Retinal pigment epithelial cell (primary cell): ENCODE measurements at places on chromosomes 6 and 20.

DNA sequence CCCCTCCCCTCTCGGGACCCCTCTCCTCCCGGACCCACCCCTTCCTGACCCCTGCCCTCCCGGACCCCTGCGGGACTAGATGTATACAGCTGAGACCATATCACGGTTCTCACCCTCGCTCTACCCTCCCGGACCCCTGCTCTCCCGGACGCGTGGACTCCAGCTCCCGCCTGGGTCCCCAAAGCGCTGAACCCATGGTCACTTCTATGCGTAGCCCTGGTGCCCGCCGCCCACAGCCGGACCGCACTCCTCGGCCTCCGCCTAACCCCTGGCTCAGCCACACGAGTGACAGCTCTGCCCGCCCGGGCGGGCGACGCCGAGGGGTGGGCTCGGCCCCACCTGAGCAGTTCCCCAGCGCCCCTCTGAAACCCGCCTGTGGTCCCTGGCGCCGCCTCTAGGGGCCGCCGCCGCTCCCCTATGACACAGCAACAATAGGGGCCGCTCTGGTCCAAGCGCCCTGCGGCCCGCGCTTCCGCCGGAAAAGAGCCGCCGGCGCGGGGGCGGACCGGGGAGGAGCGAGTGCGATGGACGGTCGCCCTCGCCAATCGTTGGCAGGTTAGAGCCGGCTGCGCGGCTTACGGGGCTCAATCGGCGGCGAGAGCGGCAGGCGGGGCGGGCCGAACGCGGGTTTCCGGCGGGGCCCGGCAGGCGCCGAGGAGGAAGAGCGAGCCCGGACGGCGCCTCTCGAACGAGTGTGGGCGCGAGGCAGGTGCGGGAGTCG is at the start of gene ADRM1:
Gene ADRM1 (plus strand): TSS at position 657 of the 721 bp plus-strand sequence. CDS start 572 bp downstream, outside the sequence.
- peak; percentile 87 for DNase-seq

DNA sequence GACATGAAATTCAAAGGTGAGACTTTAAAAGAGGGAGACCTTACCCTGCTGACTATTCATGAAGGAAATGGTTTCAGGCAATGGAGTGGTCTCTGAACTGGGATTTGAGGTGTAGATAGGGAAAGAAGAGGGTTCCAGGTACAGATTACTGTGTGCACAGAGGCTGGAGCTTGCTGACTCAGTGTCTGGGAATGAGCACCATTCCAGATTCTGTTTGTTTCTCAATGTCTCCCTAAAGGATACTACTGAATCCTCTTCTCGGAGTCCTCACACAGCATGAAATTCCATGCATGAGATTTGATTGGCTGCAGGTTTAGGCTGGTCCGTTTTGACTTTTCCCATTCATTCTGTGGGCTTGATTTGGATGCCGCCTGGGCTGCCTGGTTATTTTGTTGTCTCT is 49.0 kb downstream of the PPP1R14C start:
- no peak for DNase-seq

DNA sequence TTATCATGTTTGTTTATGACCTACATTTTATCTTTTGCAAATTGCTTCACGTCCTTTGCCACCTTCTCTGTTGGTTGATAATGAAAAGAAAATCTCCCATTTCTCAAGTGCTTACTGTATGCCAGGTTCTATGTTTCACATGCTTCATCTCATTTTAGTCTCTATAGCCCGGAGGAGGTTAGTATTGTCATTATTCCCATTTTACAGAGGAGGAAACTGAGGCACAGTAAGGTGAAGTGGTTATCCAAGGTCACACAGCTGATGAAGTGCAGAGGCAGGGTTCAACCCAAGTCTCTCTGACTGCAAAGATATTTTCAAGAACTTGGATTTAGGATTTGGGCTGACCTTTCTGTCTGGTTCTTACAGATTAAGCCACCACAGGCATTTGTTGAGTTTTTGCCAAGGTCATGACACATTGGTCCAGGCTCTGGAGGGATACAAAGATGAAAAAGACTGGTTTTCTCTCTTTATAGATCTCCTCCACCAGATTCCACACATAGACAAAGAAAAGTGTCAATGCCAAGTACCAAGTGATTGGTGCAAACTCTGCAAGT is 20.6 kb downstream of the CNBD2 start:
- peak; percentile 50 for DNase-seq

DNA sequence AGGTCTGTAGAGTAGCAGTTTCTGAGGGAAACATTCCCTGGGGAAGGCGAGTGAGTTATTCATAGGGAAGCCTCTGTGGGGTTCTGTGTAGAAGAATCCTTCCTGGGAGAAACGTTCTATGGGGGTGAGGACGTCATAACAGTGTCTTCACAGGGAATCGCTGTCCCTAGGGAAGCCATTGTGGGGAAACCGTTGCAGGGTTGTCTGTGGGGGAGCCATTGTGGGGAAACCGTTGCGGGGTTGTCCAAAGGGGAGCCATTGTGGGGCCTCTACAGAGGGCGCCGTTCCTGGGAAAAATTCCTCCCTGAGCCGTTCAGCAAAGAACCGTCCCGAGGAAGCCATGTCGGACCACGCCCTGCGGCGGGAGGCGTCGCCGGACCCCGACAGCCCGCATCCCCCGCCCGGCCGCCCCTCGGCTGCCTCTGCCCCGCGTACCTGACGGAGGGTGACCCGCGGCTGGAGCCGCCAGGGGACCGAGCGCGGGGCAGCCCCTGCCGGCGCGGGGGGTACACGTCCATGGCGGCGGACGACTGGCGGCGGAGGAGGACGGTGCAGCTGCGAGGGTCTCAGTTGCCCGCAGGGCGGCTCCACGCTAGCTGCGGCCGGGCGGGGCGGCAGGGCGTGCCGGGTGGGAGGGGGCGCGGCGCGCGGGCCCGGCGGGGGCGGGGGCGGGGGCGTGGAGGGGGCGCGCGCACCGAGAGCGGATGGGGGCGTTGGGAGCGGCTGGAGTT is at the start of gene DNAAF9:
Gene DNAAF9 (minus strand): TSS at position 630 of the 731 bp plus-strand sequence. CDS start 112 bp downstream, at position 518.
- no peak for DNase-seq

GRCh38 chr6:90227673-90228072 is 69.0 kb downstream of the BACH2 start:
- DNase-seq, result no peak

GRCh38 chr20:22407237-22408193 is 176.9 kb downstream of the FOXA2 start:
- DNase-seq, result no peak
